ENCODE measurements at places on chromosomes 16 and 17.

DNA sequence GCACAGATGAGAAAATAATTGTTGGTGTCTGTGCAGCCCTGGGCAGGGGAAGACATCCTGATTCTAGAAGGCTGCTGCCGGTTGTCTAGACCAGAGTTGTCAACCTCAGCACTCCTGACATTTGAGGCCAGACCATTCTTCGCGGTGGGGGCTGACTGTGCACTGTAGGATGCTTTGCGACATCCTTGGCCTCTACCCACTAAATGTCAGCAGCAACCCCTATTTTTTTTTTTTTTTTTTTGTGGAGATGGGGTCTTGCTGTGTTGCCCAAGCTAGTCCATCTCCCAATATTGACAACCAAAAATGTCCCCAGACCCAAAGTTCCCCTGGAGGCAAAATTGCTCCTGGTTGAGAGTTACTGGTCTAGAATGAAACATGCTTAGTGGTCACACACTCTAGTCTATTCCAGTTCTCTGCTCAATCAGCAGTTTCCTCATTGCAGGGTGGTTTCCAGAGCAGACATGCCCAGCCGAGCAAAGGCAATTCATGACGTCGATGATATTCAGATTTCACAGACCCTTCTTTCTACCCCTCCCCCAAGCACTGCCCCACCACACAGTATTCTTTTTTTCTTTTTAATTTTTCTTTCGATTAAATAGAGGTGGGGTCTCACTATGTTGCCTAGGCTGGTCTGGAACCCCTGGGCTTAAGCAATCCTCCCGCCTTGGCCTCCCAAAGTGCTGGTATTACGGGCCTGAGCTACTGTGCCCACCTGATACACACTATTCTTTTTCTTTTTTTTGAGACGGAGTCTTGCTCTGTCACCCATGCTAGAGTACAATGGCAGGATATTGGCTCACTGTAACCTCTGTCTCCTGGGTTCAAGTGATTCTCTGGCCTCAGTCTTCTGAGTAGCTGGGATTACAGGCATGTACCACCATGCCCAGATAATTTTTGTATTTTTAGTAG is 9.0 kb downstream of the C17orf99 start:
- no peak for DNase-seq

DNA sequence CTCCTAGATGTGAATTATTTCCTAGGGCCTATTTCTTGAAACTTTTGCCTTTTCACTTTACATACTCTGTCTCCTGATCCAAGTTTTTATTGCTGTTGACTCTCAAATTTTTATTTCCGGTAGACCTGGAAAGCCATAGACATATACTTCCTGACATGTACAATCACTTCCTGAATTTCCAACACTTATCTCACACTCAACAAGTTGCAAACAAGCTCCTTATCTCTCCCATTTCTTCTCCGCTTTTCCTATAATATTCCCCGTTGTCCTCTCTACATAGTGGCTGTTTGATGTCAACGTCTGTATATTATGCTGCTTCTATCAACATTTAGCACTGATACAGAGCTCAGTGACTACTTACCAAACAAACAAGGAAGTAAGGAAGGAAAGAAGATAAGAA is 59.3 kb downstream of the IKZF3 start:
- no peak for DNase-seq

GRCh38 chr17:9444687-9445086 is 130.9 kb downstream of the STX8 start:
- DNase-seq: no peak

- DNase-seq: no peak
Measured at GRCh38 chr17:77596491-77597417, 361.7 kb upstream of the TNRC6C start.

DNA sequence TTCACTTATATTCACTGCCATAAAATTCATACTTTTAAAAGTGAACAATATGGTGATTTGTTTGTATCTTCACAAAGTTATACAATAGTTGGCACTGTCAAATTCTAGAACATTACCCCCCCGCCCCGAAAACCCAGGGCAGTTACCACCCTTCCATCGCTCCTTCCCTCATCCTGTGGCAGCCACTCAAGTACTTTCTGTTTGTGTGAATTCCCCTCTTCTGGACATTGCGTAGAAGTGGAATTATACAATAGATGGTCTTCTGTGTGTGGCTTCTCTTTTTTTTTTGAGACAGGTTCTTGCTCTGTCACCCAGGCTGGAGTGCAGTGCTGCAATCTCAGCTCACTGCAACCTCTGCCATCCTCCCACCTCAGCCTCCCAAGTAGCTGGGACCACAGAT is 58.6 kb downstream of the SPECC1 start:
- no peak for DNase-seq

GRCh38 chr16:5328546-5328945 is 231.0 kb upstream of the EEF2KMT start:
- no peak for DNase-seq

- no peak for DNase-seq
Measured at GRCh38 chr16:17520561-17520960, 49.8 kb upstream of the XYLT1 start.

DNA sequence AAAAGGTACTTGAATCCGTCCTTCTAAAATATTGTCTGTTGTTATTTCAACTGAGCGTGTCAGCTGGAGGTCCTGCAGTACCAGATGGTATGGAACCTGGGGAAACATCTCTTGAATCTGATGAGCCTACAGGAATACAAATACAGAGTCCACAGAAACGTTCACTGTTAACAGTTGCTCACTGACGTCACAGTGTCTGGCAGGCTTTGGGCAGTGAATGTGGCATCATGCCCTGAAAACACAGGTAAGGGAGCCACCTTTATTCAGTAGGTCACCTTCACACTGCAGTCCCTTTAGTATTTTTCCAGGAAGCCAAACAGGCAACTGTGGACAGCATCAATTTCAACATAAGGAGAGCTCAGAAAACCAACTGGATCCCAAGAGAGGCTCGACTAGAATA is 56.1 kb downstream of the AMFR start:
- no peak for DNase-seq

- DNase-seq: peak; percentile 16
Measured at GRCh38 chr16:22358000-22358399, 16.4 kb downstream of the CDR2 start.

- no peak for DNase-seq
Measured at GRCh38 chr17:8436844-8437171, 1.1 kb downstream of the NDEL1 start.

GRCh38 chr16:27097800-27098230 is 31.1 kb downstream of the C16orf82 start:
- no peak for DNase-seq

GRCh38 chr16:70483426-70483825 is 29.0 kb downstream of the FCSK start:
- no peak for DNase-seq

GRCh38 chr16:6576606-6577005 is 756.0 kb upstream of the RBFOX1 start:
- no peak for DNase-seq

DNA sequence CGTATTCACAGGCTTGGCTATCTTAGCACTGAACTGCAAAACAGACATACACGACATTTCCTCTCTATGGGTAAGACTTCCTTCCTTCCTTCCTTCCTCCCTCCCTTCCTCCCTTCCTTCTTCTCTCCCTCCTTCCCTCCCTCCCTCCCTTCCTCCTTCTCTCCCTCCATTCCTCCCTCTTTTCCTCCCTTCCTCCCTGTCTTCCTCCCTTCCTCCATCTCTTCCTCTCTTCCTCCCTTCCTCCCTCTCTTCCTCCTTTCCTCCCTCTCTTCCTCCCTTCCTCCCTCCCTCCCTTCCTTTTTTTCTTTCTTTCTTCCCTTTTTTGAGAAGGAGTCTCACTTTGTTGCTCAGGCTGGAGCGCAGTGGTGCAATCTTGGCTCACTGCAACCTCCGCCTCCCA is 22.4 kb upstream of the SHISA9 start:
- DNase-seq: no peak

- DNase-seq: peak; percentile 62
Measured at GRCh38 chr17:30970831-30971567, at the start of gene RNF135. Gene RNF135, plus strand, starts transcription at chr17:30971039. Its CDS starts 35 bp downstream, at chr17:30971074.

- DNase-seq: no peak
Measured at GRCh38 chr16:3017794-3018506, at the start of gene CLDN6. Gene CLDN6, minus strand, starts transcription at chr16:3018183. Its CDS starts 2,162 bp downstream, at chr16:3016021.

DNA sequence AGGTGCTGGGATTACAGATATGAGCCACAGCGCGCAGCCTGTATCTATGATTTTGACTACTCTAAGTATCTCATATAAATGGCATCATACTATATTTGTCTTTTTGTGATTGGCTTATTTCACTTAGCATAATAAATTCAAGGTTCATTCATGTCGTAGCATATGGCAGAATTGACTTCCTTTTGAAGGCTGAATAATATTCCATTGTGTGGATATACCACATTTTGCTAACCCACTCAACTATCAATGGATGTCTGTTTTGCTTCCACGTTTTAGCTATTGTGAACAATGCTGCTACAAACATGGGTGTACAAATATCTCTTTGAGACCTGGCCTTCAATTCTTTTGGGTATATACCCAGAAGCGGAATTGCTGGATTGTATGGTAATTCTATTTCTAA is 10.1 kb downstream of the PLXDC1 start:
- DNase-seq: no peak

- no peak for DNase-seq
Measured at GRCh38 chr17:38958756-38959155, 8.4 kb downstream of the FBXO47 start.

GRCh38 chr16:85935974-85936760 is 37.2 kb downstream of the IRF8 start:
- DNase-seq: peak; percentile 62

DNA sequence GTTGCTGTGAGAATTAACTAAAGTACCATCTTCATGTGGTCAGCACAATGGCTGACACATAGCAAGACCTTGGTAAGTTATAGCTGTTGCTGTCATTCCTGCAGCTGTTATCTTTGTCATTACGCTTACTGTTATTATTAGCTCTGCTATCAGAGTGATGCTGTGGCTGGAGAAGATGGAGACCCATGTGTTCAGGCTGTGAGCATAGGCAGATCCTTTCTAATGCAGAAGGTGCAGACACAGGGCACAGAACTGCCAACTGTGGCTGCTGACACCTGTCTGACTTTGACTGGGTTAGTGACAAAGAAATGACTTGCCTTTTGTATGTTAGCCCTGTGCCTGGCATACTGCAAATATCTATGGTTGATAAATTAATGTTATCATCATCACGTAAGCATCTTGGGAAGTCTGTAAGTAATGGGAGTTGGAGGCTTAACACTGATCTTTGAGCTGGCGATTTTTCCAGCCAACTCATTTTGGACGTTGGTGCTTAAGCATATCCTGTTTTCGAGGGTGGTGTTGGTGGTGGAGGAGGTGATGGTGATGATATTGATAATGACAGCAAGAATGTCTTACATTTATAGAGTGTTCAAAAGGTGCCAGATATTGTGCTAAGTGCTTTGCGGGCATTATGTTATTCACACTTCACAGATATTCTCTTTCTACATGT is 695.3 kb downstream of the WWOX start:
- DNase-seq: no peak

DNA sequence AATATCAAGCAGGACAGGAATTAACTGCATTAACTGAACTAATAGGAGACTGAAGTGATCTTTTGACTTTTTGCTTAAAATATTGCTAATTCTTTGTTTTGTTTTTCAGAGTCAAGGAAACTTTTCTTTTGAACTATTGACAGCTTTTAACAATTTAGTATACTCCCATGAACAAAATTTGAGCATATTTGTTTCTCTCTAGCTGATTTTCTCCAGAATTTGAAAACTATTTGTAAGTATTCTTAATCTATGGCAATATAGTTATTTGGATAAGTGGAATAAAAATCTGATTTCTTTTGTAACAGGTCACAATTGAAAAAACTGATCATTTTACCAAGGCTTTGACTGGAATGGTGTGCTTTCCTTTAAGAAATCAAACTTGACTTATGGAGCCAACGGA is 7.0 kb upstream of the SCPEP1 start:
- no peak for DNase-seq

DNA sequence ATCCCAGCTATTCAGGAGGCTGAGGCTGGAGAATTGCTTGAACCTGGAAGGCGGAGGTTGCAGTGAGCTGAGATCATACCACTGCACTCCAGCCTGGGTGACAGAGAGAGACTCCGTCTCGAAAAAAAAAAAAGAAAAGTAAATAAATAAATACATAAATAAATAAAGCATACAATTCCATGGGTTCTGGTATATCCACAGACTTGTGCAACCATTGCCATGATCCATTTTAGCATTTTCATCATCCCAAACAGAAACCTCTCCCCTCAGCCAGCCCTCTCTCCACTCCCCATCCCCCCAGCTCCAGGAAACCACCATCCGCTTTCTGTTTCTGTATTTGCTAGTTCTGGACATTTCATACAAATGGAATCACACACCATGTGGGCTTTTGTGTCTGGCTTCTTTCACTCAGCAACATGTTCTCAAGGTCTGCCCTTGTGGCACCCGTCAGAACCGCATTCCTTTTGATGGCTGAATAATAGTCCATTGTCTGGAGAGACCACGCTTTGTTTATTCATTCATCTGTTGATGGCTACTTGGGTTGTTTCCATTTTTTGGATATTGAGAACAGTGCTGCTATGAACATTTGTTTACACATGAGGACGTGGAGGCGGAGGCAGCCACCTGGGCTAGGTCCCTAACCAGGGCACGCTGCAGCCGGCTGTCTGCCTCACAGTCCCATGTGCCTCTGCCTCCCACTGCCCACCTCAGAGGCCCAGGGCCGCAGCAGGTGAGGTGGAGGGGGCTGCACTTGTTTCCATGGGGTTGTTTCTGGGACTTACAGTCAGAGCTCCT is 76.2 kb downstream of the NT5M start:
- no peak for DNase-seq

DNA sequence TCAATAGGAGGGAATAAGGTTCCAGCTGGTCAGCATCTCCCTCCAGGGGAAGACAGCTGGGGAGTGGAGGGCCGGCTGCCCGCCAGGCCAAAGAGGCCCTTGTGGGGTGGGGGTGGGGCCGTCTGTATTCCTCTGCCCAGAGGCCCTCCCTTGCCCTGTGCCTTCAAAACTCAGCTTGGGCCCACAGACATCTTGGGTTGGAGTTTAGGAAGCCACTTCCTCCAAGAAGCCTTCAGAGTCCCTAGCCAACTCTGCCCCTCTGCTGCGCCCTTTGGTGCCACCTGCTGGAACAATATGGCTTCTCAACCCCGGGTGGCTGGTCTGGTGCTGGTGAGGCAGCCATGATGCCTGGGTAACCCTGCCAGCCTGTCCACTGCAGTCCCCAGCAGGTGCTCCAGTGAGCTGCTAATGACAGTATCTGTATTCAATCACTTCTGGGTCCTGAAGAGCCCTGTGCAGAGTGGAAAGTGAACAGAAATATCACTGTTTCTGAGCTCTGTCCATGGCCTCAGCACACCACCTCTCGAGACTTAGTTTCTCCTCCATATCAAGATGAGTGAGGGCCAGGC is 16.7 kb downstream of the HSD11B2 start:
- DNase-seq: peak; percentile 62

- DNase-seq: peak; percentile 66
Measured at GRCh38 chr17:35879773-35880654, at the start of gene CCL5. Gene CCL5, minus strand, starts transcription at chr17:35880360.

All from activated T-helper 1 cell treated with anti-CD3 and anti-CD28 coated beads, Interleukin-12 subunit alpha, Interleukin-12 subunit beta, Interleukin-2, Interleukin-4 antibody, amounts not matched to agents 30 ng/mL and 10 ng/mL and 1 ng/mL, durations not matched to agents 14 hours and 24 hours and 36 hours (primary cell).